ENCODE measurements at places on chromosomes 16 and 17.

GRCh38 chr16:50683689-50684374, 2.7 kb upstream of the SNX20 start:
- DNase-seq = no peak

DNA sequence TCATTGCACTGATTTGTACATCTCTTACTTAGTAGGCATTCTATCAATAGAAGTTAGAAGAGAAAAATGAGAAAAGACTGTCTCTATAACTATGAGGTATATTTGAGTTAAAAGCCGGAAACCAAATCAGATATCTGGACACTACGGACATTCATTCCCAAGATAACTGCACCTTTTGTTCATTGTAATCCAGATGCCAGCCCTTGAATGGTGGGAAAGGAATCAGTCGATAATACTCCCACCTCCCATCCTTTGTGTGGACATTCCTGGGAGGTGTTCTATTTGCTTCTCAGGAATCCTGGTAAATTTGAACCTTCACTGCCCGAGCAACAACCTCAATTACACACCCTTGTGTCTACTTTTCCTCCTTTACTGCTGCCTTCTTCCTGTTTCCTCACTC, 225.2 kb downstream of the CHD9NB start:
- no peak for DNase-seq

DNA sequence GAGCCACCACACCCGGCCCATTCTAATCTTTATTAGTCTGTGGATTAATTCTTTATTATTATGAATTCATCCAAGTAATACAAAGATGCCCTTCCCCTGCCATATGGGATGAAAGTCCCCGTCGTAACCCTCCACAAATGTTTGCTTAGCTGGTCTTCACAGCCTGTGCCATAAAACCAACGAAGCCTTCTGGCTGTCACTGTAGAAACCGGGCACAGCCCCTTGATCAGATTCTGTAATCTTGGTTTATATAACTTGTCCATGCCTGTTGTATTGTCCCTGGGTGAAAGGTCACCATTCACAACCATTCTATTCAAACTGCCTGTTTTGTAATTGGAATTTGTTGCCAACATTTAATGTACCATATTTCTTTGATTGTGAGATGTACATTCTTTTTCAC, 66.5 kb downstream of the ATP2C2 start:
- no peak for DNase-seq

GRCh38 chr17:41480136-41480535, 815 bp downstream of the KRT35 start:
- DNase-seq = no peak

DNA sequence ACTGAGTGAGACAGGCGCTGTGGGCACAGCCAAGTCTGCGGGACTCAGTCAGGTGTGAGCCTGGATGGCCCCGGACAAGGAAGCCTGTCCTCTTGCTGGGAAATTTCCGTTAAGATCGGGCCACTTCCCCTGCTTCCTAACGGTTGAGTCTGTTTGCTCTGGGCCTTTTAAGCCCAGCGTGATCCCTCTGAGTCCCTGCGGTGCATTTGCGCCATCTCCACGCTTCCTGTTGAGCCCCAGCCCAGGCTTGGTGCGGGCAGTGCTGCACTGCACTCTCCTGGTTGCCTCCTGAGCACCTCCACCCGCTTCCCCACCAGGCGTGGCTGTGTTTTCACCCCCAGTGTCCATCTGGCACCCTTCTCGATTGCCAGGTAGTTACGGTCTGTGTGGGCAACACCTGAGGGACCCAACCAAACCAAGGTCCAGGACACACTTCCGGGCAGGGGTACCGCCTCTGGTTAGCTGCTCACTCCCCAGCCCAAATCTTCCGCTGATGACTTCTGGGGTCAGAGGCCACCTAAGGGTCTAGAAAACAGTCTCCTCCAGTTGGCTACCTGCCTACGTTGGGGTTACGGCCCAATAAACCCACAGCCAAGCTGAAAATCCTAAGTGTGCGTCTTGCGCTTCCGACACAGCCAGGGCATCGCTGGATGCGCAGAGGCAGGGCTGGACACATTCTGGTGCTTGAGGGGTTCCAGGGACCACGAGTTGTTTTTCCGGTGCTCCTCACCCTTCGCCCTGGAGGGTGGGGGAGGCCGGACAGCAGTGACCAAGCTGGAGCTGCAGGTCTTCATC, 1.4 kb upstream of the SLC25A10 start:
- no peak for DNase-seq

- DNase-seq = no peak
Measured at GRCh38 chr16:21277927-21278706, at the start of gene CRYM. TSS of gene CRYM (minus strand) at chr16:21278290. CDS start at chr16:21278251, 39 bp downstream.

DNA sequence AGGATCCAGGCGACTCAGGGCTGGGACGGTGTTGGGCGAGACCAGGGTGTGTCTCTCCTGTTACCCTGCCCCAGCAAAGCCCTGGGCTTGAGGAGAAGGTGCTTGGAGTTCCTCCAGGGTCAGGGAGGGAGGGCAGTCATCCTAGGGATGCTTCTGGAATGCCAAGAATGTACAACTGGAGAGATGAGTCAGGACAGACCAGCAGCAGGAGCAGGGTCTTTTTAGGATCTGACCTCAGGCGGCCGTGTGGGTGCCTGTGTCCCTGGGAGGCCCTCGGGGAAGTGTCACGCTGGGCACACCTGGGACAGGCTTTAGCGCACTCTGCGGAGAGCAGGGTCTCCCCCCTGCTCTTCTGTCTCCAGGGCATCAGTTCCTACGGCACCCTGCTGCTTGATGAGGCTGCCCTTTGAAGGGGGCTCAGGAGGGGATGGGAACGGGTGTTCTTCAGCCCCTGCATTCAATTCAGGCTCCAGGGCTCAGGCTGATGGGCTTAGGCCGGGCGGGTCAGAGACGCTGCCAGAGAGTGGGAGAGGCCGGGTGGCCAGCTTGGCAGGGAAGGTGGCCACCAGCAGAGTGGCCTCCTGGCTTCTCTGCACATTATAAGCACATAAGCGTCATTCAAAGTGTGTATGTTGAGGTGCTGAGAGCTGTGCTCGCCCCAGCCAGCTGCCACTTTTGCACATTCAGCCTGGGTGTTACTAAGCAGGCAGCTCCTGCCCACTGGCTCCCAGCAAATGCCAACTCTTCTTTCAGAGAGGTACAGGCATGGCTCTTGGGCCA, 8.4 kb upstream of the MTSS2 start:
- DNase-seq = no peak

DNA sequence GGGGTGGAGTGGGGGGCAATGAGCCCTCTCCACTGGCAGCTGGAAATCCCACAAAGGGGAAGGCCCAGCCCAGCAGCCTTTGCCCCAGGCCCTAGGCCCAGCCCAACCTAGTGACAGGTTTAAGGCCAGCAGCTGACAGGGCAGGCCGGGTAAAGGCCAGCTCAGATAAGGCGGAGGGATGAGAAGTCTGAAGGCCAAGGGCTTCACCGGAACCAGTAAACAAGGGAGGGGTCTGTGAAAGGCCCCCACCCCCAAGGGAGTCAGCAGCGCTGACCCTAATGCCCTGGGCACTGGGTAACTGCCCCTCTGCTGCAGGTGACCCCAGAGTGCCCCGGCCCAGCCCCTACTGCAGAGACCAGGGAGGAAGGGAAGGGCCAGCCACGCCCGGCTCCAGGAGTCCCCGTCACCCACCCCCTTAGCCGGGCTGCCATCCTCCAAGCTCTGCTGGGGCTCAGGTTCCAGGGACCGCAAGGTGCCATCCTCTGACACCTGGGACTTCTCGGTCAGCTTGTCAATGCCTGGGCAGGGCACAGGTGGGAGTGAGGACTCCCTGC, 17.5 kb downstream of the OTOP3 start:
- DNase-seq = no peak

GRCh38 chr16:77443357-77444146, 8.7 kb upstream of the ADAMTS18 start:
- no peak for DNase-seq

GRCh38 chr16:66873685-66874055, 6.6 kb upstream of the PDP2 start:
- DNase-seq = no peak

- DNase-seq = no peak
Measured at GRCh38 chr16:51577621-51578303, 426.7 kb upstream of the SALL1 start.

GRCh38 chr16:85733155-85733838, 17.6 kb downstream of the C16orf74 start:
- no peak for DNase-seq

All from NCI-H1436 treated with DMSO at 0.1 percent for 48 hours (cell line).